ENCODE measurements at places on chromosomes 5 and 9. TPM values are rescaled to one million over a fixed set of nuclear protein-coding genes. Genes with fewer than 3 reads are reported as not detected.

TMEM174 gene
- total RNA-seq = not detected

GRCh38 chr5:137348759-137349158, 150.4 kb downstream of the SPOCK1 start:
- no peaks in the 10 kb centered on the region for H3K27me3 ChIP-seq
- H3K27ac ChIP-seq = no peak overlapping the region
- DNase-seq = no peak

DNA sequence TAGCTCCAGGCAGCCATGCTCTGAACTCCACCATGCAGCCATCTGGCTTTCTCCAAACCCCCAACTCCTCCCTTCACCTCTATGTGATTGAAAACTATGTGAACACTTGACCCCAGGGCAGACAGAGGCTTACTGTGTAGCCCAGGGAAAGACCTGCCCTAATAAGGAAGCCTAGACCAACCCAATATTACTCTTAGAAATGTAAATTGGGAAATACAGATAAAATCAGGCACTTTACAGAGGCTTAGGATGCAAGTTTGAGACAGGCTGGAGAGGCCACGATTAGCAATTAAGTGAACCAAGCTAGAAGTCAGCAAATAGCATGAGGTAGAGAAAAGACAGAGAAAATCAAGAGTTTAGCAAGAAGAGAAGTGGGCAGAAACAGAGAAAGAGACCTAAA, 141.7 kb upstream of the ABCA1 start:
- no peak overlapping the region for H3K27ac ChIP-seq
- H3K36me3 ChIP-seq = no peaks in the 10 kb centered on the region
- no peaks in the 10 kb centered on the region for H3K27me3 ChIP-seq
- no peak for DNase-seq
- no peak overlapping the region for H3K4me3 ChIP-seq
- no peaks in the 10 kb centered on the region for H3K4me1 ChIP-seq

- no peak overlapping the region for H3K4me3 ChIP-seq
- no peak for DNase-seq
- no peak overlapping the region for H3K27ac ChIP-seq
- H3K27me3 ChIP-seq = no peaks in the 10 kb centered on the region
- peaks cover 9% of the 10 kb centered on the region for H3K4me1 ChIP-seq
Observed at GRCh38 chr9:134168757-134169550, 4.6 kb upstream of the RNU6ATAC start.

DNA sequence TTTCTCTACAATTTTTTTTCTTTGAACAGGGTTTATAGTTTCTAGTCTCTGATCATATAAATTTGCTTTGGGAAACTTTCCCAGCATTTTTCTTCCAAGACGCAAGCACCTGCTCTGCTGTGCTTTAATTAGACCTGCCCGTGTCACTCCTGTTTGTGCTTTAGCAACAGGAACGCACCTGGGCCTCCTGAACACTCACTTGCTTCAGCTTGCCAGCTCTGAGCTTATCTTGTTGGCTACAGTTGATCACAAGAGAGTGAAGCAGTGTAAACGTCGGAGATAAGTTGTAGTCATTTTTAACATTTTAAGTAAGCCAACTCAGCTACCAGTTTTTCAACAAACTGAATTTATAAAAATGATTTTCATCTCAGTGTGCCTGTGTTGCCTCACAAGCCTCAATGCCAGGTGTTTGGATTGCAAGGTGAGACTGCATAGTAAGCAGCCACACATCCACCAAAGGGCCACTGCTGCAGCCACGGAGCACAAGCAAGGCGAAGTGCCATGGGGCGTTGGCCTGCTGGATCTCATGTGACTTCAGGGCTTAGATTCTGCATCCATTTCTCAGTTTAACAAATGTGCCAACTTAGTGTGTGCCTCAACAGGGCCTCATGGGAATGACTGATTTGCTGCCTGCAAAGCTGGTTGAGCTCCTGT, 166.9 kb downstream of the TRIO start:
- DNase-seq = no peak
- H3K36me3 ChIP-seq = no peaks in the 10 kb centered on the region
- no peak overlapping the region for H3K27ac ChIP-seq
- H3K4me3 ChIP-seq = no peak overlapping the region
- H3K27me3 ChIP-seq = peaks cover 3% of the 10 kb centered on the region
- H3K4me1 ChIP-seq = no peaks in the 10 kb centered on the region

DNA sequence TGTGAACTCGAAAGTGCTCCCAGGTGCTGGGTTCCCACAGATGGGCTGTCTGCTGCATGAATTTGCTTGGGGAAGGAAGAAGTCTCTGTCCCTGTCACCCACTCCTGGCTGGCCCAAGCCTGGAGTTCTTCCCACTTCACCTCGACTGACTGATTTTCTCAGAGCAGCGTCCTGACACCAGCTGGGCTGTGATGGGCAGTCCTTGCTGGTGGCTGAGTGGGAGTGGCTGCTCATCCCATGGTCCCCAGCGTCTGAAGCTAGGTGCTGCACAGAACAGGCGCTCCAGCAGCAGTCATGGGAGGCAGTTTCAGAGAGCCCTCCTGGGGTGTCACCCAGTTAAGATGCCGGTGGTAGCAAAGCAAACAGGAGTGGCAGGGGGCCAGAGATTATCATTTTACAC, 10.1 kb upstream of the NEURL1B start:
- no peaks in the 10 kb centered on the region for H3K4me1 ChIP-seq
- no peak overlapping the region for H3K27ac ChIP-seq
- H3K4me3 ChIP-seq = no peak overlapping the region
- H3K36me3 ChIP-seq = no peaks in the 10 kb centered on the region
- H3K27me3 ChIP-seq = no peaks in the 10 kb centered on the region
- DNase-seq = no peak

- H3K4me3 ChIP-seq = no peak overlapping the region
- no peak for DNase-seq
- H3K27me3 ChIP-seq = no peaks in the 10 kb centered on the region
- H3K36me3 ChIP-seq = no peaks in the 10 kb centered on the region
- no peaks in the 10 kb centered on the region for H3K4me1 ChIP-seq
Observed at GRCh38 chr5:158429564-158429963, 570.6 kb upstream of the CLINT1 start.
